Amniotic epithelial cell (primary cell): ENCODE measurements at places on chromosomes 6 and 20.
A peak's percentile ranks its signal among the peaks of the same experiment; 100 is the strongest.

- no peak for DNase-seq
These were observed 171.3 kb downstream of the ANKRD60 start for GRCh38 chr20:58056921-58057686.

- peak; percentile 75 for DNase-seq
These were observed 83.7 kb downstream of the CHMP4B start for GRCh38 chr20:33894798-33895197.

DNA sequence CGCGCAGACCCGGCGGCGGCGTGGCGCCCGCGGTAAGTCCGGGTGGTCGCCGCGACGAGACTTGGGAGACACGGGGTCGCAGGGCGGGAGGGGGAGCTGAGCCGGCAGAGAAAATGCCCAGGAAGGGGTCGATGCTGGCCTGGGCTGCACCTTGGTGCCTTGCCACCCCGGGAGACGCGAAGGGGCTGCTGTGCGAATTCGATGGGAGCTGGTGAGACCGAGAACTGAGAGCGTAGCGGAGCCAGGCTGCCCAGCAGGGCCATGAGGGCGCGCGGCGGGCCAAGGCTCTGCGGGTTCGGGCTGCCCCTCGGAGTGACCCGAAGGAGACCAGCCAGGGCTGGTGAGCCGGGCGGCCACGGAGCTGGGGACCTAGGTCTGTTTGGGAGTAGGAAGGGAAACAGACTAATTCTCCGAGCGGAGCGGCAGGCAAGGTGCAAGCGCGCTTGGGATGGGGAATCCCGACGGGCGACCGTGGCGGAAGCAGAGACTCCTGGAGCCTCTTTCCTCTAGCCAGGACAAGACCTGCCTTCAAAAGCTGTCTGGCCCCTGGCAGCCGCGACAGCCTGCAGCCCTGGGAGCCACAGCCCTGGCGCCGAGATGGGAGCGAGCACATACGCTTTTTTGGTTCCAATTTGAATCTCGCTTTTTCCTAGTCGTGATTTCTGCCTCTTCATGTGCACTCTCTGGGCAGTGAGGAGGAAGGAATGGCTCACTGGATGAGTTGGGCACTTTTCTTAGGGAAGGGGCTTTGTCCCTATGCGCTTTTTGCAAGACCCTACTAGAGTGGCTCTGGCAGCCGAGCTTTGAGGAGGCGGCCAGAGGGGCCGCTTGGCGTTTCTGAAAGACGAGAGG is 691 bp downstream of the SYNDIG1 start:
- DNase-seq, result no peak

DNA sequence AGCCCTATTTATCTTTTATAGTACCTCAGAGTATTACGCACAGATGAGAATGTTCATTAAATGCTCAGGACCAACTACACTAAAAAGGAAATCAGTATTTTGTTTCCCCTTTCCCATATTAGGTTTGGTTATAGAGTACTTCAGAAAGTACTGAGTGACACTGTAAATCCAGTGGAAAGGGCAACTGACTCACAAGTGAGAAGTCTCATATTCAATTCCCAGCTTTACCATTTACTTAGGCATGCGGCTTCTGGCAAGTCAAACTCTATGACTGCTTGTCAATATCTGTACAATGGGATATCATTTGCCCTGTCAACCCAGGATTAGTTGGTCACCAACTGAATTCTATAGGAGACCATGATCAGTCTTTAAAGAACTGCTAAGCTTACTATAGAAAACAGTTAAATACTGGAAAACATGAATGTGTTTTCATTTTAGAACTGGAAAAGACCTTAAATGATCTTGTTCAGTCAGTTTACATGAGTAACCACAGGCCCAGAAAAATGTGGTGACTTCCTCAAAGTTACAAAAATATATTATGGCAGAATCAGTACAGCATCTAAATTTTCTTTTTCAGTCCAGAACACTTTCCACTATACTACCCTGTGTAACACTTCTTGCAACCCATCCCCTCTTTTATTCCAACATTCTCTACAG is 3.6 kb downstream of the MAP3K7 start:
- no peak for DNase-seq

GRCh38 chr20:38167851-38168760 is 3.0 kb upstream of the TGM2 start:
- DNase-seq, result peak; percentile 94

- DNase-seq, result peak; percentile 88
These were observed 21.5 kb downstream of the COL9A3 start for GRCh38 chr20:62838128-62838891.
